ENCODE measurements at places on chromosomes 5 and 9.

- DNase-seq: no peak
Measured at GRCh38 chr9:116238776-116239340, 85.3 kb downstream of the PAPPA start.

DNA sequence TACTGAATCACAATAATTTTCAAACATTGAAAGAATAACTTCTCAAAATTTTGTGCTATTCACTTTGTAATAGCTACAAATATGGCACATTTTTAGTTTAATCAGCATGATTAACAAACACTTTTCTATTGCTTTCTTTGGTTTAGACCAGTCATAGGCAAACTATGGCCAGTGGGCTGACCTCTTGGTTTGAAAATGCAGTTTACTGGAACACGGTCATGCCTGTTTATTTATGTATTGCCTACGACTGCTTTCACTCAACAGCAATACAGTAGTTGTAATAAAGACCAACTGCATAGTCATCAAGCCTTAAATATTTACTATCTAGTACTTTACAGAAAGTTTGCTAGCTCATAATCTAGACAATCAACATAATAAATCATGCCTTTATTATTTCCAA lies 810.8 kb downstream of the TLE1 start:
- no peak for DNase-seq

GRCh38 chr5:139821806-139822552 lies 26.4 kb downstream of the PSD2 start:
- DNase-seq: no peak

- DNase-seq: no peak
Measured at GRCh38 chr9:107627781-107628180, 138.2 kb upstream of the KLF4 start.

DNA sequence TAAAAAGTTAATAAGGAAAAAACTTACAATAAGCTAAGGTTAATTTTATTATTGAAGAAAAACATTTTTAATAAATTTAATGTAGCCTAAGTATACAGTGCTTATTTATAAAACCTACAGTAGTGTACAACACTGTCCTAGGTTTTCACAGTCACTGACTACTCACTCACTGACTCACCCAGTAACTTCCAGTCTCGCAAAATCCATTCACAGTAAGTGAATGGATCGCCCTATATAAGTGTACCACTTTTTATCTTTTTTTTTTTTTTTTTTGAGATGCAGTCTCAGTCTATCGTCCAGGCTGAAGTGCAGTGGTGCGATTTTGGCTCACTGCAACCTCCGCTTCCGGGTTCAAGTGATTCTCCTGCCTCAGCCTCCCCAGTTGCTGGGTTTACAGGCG lies 47.7 kb downstream of the FNIP1 start:
- no peak for DNase-seq

DNA sequence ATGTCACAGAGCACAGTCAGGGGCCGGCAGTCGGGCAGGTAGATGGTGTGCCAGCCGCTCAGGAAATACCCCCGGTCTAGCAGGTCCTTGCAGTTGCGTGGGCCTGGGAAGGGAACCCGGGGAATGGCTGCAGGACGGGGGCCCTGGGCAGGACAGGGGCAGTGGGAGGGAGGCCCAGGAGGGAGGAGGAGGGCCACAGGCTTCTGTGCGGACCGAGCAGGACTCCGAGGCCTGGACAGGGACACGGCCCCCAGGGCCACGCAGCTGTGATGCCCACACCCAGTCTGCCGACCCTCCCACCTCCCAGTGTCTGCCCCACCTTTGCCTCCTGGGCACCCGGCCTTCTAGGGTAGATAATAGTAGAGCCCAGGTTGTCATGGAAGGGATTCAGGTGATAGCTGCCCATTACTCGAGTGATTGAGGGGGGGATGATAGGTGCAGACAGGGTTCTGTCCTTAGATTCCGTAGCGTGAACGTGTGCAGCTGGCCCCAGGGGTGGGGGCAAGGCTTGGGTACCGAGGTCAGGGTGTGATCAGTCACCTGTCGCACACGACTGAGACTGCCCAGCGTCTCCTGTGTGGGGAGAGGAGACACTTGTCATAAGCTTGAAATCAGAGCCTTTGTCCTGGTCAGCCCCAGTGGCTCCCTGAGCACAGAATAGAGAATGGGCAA lies 4.5 kb downstream of the FCN1 start:
- DNase-seq: no peak

- no peak for DNase-seq
Measured at GRCh38 chr5:100659080-100659795, 124.1 kb downstream of the FAM174A start.

GRCh38 chr5:65276178-65276890 lies 205.4 kb downstream of the ADAMTS6 start:
- DNase-seq: no peak

DNA sequence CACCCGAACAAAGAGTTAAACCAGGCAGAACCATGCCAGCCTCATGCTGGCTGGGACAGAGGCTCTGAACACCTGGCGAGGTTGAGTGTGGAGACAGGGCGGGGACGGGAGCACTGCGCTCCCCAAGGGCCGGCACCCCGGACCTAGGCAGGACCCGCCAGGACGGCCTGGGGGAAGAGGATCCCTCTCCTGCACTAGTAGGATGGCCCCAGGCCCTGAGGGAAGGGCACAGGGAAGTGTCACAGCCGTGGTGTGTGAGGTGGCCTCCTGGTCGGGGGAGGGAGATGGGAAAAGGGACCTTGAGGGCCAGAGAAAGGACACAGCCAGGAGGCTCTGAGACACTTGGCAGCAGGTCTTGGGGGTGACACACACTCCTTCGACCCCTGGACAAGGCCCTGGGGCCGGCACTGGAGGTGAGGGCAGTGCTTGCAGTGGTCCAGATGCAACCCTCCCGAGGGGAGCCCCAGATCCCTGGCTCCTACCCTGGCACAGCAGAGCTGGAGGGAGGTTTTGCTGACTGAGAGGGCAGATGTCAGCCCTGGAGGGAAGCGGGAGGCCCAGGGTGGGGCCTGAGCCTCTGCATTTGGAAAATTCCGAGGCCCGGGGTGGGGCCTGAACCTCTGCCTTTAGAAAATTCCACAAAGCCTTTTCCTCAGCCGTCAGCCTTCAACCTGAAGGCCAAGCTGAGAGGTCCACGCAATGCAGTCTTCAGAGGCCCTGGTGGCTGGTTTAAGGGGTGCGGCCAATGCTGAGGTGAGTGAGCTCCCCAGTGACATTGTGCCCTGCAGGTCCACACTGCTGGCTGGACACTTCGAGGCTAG lies 24.8 kb upstream of the TERT start:
- DNase-seq: no peak

- no peak for DNase-seq
Measured at GRCh38 chr5:140927228-140927573, 1.1 kb downstream of the PCDHAC1 start.

- no peak for DNase-seq
Measured at GRCh38 chr5:154117050-154117449, 73.5 kb upstream of the GALNT10 start.

- DNase-seq: no peak
Measured at GRCh38 chr5:40627706-40628105, 52.0 kb upstream of the PTGER4 start.

DNA sequence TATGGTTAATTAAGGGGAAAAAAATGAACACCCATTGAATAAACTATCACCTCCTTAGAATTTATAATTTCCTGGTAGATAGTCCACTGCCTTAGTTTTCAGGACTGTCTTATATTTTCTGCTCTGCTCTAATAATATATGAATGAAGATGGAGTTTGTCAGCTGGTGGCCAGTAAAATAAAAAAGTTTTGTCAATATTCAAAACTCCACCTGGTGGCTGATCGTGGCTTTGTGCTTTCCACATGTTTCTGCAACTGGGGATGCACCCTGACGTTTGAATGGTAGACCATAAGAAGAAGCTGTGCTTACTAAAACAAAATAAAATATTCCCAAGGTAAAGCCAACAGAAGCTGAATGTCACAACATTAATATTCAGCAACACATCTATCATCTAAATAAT lies 286.6 kb upstream of the IZUMO3 start:
- no peak for DNase-seq

- DNase-seq: peak; percentile 71
Measured at GRCh38 chr5:163504079-163504931, 1.1 kb upstream of the MAT2B start.

- DNase-seq: no peak
Measured at GRCh38 chr5:56291661-56292374, 58.7 kb upstream of the ANKRD55 start.

GRCh38 chr9:83061990-83062650 lies 822 bp downstream of the RASEF start:
- DNase-seq: no peak
